Hematopoietic multipotent progenitor cell treated with erythropoietin and hydrocortisone succinate and interleukin-3 and kit ligand, for 17 days (in vitro differentiated cells): ENCODE measurements at places on chromosomes 12 and 14.

GRCh38 chr14:100714258-100714892 lies 12.3 kb upstream of the DLK1 start:
- DNase-seq: no peak

GRCh38 chr14:68538639-68539038 lies 254.2 kb downstream of the ZFP36L1 start:
- no peak for DNase-seq

DNA sequence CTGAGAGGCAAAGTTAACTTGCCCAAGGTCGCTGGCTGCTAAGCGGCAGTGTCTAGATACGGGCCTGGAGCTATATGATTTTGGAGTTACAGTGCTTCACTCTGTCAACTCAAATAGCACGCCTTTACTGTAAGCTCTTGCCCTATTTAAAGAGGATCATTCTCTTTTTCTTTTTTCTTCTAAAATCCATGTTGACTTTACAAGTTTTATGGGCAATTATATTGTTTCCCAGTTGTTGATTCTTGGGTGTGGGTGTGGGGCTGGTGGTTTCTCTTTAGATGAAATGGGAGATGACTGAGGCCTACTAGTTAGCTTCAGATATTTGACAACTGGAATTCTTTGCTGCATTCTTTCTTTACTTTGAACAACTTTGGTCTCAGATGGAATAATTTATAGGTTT lies 70.7 kb downstream of the C12orf75 start:
- no peak for DNase-seq

GRCh38 chr14:34707722-34708121 lies 6.7 kb downstream of the CFL2 start:
- DNase-seq: no peak

- no peak for DNase-seq
These were observed 33.7 kb upstream of the SELPLG start for GRCh38 chr12:108667349-108667748.

DNA sequence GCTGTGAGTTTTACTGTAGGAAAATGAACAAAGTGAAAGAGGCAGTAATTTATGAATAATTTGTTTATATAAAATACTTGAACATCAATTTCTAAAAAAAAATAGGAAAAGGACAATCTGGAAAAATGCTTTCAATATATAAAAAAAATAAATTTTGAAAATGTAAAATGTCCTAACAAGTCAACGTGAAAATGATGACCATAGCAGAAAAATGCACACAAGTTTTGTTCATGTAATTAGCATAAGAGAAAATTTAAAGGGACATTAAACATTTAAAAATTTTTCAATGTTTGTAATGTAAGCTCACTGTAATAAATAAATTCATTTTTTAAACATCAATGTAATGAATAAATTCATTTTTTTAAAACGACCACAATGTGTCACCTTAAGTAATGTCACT lies 214.8 kb upstream of the ATXN7L3B start:
- DNase-seq: no peak

DNA sequence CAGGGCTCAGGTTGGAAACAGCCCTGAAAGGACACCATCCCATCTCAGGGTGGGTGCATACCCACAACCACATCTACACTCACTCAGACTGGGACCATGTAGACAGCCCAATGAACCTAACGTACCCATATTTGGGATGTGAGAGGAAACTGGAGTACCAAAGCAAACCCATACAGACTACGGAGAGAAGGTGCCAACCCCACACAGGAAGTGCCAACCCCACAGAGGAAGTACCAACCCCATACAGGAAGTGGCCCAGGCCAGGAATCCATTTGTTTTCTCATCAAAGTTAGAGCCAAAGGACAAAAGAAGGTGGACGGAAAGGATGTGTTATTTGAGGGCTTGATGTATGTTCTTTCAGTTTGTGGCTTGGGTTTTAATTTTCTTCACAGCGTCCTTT lies 19.5 kb upstream of the SPIC start:
- no peak for DNase-seq

DNA sequence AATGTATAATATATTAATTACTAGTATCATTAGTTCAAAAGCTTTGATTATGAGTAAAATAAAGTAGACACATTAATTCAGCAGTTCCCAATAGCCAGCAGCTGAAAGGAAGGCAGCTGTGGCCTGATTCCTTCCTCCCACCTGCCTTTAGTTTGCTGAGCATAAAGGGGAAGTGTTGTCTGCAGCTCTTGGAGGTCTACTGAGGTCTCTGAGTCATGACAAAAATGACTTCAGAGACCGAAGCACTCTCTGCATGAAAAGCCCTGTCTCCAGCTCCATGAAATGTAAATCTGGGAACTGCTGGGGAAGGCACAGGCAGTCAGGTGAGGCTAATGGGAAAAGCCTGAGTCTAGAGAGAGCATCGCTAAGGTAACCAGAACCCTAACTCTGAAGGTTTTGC lies 165.4 kb downstream of the NRXN3 start:
- DNase-seq: no peak

DNA sequence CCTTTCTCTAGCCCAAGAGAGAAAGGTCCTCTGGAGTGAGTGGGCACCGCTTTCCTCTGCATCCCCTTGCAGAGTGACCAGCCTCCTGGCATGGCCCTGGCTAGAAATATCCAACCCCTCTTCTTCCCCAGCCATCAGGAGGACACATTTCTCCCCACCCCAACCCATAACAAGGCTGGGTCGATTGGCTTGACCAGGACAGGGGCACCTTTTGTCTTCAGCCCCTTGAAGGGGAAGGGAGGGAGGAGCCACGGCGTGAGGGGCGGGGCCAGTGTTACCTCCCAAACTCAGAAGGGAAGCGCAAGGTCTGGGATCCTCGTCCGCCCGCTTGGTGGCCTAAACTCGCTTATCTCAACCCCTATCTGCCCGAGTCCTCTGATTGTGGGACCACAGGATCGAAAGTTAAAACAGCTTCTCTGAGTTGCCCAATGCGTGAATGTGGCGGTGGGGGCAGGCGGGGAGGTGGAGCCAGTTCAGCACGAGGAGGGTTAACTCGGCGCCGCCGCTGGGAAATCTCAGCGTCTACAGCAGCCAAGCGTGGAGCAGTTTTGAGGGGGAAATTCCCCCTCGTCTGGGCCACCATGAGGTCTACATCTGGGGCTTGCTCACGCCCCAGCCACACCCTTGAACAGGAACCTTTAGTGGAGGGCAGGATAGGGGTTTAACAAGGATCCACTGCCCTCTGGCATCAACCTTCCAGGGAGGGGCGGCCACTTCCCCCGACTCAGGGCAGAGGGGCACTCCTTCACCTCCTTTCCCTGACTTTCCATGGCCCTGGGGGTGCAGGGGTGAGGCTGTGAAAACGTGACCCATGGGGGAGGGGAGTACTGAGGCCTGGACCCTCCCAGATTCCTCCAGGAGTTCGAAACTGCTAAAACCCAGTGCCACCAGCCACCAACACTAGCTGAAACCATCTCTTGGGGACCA lies 795 bp downstream of the STAT6 start:
- DNase-seq: peak; percentile 89

- no peak for DNase-seq
These were observed 586.4 kb downstream of the AACS start for GRCh38 chr12:125651625-125652024.

DNA sequence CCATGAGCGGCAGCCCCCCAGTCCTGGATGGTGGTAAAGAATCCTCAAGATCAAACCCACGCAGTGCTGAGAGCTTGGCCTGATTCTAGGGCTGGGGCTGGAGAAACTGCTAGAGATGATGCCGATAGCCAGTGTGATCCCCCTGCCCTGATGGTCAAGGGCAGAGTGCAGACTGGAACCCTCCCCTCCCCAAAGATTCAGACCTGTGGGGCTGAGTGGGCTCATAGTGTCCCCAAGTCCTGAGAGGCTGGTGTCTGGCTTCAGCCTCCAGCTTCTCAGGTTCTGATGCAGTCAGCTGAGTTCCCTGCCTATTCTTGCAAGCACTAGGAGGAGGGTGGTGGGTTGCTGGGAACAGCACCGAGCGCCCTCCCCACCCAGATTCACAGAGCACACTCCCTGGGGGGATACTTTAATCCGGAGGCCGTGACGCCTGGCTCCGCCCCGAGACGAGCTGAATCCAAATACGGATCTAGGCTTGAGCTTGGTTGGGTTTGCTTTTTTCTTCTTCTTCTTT lies 11.9 kb downstream of the RHOF start:
- DNase-seq: no peak

- no peak for DNase-seq
These were observed 25.9 kb downstream of the TCHP start for GRCh38 chr12:109926016-109926415.

GRCh38 chr12:26786491-26786864 lies 46.5 kb downstream of the ITPR2 start:
- DNase-seq: no peak

GRCh38 chr14:32588448-32589320 lies 259.6 kb downstream of the AKAP6 start:
- DNase-seq: no peak

DNA sequence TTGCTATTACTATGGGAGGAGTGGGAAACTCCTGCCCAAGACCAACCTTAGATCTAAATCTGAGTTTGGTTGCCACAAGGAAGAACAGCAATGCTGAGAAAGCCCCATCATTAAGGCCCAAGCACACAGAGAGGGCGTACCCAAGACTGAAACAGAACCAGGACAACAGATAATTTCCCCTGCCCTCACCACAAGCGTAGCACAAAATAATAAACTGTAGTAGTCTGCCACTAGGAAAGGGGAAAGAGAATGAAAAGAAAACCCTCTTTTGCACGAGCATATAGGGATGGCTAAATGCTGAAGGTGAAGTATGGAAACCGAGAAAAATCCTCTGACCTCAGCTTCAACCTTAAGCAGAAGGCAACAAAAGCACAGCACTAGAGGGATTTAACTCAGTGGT lies 76.5 kb upstream of the DHRS4 start:
- no peak for DNase-seq

DNA sequence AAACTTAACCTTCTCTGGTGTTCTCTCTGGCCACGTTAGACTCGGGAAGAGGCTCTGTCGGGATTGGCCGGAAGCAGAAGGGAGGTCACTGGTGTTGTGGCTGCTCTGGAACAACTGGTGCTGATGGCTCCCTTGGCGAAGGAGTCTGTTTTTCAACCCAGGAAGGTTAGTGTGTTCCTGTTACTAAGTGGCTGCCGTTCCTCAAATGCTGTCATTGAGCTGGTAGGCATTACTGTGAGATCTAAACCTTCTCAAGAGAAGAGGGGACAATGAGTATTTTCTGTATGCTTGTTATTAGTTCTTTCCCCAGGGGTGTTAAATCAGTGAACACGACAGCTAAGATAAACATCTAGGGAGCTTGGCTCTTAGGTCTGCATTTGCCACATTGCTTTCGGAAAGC lies 18.3 kb downstream of the POP5 start:
- no peak for DNase-seq

DNA sequence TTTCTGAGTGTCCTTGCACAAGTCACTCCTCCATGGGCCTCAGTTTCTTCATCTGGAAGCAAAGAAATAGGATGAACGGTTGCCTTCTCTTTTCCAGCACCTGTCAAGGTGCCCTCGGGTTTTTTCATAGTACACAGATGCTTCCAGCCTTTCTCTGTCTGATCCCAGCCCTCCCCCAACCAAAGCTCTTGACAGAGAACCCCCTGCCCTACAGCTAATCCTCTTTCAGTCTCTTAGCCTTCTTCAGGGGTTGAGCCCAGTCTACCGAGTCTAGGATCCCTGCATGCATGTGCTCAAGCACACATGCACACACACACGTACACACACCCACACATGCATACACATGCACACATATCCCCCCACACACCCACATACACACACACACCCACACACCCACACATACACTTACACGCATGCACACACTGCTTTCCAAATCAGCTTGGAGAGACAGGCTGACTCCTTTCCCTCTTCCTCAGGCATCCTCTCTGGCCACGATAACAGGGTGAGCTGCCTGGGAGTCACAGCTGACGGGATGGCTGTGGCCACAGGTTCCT lies 4.7 kb downstream of the CDCA3 start:
- no peak for DNase-seq

- DNase-seq: no peak
These were observed 9.7 kb downstream of the NFATC4 start for GRCh38 chr14:24377657-24378056.

GRCh38 chr14:66698503-66698902 lies 190.6 kb downstream of the GPHN start:
- no peak for DNase-seq

- no peak for DNase-seq
These were observed 201.1 kb downstream of the PIK3C2G start for GRCh38 chr12:18462442-18462841.

DNA sequence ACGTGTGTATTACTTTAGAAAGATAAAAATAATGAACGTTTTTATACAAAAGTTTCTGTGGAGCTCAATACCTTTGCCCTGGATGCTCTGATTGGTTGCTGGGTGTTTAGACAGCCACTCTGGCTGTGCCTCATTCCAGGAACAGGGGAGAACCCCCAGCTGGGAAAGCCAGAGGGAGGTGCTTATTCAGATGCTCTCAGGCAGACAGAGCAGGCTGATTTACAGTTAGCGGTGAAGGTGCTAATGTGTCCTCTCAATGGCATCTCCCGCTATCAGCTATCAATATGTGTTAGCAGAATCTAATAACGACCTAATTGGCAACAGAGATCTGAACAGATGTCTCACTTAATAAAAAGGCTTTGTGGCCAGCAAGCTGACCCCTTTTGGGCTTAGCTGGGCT lies 402.3 kb downstream of the NUAK1 start:
- DNase-seq: no peak

DNA sequence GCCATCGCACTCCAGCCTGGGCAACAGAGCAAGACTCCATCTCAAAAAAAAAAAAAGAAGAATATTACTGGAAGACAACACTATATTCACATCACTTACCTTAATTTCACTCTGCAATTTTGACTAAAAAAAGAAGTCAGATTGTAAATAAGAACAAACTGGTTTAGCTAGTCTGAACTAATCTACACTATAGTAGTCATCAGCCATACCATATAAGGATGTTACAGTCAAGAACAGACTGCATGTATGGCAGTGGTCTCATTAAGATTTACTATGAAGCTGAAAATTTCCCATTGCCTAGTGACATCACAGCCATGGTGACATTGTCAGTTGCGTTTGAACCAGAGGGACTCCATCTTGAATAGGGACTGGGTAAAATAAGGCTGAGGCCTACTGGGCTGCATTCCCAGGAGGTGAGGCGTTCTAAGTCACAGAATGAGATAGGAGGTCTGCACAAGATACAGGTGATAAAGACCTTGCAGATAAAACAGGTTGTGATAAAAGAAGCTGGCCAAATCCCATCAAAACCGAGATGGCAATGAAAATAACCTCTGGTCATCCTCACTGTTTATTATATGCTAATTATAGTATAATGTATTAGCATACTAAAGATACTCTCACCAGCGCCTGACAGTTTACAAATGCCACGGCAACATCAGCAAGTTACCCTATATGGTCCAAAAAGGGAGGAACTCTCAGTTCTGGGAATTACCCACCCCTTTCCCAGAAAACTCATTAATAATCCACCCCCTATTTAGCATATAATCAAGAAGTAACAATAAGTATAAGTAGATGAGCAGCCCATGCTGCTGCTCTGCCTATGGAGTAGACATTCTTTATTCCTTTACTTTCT lies 51.2 kb downstream of the OSBPL8 start:
- no peak for DNase-seq
